ENCODE measurements at places on chromosomes 1 and 21.

- no peak for DNase-seq
Measured at GRCh38 chr1:91754348-91754747, 131.6 kb downstream of the TGFBR3 start.

- peak; percentile 33 for DNase-seq
Measured at GRCh38 chr1:205248793-205249601, 21.3 kb downstream of the TMCC2 start.

DNA sequence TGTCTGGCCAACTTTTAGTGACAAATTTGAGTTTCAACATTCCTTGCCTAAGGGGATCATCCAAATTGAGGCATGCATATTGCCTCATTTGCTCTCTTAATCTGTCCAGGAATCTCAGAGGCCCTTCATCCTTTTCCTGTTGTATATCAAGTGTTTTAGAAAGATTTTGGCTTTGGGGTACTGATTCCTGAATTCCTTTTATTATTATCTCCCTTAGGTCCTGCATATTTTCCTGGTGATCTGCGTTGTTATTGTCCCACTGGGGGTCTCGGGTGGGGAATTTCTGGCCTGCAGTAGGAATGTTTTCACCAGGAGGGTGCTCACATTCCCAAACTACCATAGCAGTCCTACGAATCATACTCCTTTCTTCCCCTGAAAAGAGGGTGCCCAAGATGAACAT, 4.4 kb upstream of the AADACL3 start:
- no peak for DNase-seq

- no peak for DNase-seq
Measured at GRCh38 chr21:38714039-38714817, 91.5 kb upstream of the ETS2 start.

DNA sequence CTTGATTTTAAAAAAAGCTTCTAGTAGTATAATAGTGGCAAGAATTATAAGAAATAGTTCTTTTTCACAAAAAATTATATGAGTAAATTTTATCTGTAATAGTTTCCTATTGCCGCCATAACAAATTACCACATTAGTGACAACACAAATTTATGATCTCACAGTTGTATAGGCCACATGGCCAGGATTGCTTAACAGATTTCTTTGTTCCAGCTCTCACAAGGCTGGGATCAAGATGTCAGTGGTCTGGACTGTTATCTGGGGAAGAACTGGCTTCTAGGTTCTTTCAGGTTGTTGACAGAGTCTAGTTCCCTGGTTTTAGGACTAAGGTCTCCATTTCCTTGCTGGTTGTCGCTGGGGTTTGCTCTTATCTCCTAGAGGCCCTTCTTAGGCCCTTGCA, 236.4 kb downstream of the USP25 start:
- no peak for DNase-seq

DNA sequence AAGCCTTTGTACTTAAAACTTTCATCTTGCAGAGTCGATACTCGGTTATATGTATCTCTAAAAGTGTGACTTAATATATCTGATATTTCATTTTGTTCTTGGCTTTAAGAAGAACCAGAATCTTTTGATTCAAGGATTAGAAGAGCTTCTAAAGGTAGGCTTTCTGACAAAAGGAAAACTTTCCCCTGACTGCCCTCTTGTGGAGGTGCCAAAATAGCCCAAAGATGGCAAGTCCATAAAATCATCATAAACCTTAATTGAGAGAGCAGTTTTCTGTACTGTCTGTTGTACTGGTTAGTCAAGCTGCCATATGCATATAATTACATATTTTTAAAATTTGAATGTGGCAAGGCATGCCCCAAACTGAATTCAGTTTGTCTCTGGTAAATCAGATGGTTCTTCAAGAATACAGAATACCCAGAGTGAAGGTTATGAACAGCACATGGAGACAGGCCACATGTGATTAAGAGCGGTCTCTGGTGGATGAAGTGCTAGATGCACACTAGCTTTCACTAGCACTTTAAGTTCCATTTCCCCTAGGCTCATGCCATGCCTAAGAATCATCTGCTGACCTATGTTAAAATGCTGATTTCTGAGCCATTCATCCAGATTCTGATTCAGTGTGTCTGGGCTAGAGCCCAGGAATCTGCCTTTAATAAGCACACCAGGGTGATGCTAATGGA, 27.7 kb upstream of the ELAVL4 start:
- no peak for DNase-seq

GRCh38 chr1:32390904-32391870, 3.1 kb downstream of the BSDC1 start:
- DNase-seq, result no peak

DNA sequence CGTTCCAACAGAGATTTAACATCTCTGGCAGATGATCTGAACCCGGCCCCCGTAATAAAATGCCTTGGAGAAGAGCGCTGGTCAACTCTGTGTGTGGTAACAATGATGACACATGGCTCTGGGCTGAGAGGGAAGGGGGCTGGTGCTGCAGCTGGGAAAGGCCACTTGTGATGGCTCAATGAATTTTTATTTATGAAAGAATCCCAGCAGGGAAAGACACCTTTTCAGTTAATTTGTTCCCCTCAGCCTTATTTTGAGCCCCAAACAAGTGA, 59.4 kb downstream of the SYT6 start:
- DNase-seq, result no peak

DNA sequence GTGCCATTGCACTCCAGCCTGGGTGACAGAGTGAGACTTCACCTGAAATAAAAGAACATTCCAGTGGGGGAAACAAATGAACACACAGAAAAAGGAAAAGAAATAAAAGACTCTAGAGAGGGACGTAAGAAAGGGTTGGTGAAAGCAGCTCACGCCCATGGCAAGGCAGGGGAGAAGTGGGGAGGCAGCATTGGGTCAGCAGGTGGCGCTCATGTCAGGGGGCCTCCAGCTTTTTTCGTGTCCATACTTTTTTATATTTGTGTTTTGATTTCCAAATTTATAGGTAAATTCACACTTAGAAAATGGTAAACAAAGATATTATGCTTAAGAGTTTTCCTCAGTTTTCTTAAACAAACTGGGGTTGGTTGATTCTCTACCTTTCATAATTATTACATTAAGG, 45.5 kb downstream of the VPS13D start:
- no peak for DNase-seq

GRCh38 chr1:60765204-60765603, 317.2 kb upstream of the NFIA start:
- no peak for DNase-seq

DNA sequence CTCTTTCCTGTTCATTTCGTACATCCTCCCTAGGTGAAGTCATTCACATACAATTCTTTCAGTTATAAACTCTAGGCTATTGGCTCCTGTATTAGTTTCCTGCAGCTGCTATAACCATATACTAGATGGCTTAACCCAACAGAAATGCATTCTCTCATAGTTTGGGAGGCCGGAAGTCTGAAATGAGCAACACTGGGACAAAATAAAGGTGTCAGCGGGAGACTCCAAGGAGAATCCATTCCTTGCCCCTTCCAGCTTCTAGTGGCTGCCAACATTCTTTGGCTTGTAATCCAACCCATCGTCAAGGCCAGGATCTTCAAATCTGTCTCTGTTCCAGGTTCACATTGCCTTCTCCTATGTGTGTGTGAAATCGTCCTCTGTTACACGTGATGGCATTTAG, 71.3 kb downstream of the TOR3A start:
- DNase-seq, result no peak

GRCh38 chr1:41097105-41097504, 75.6 kb upstream of the SLFNL1 start:
- DNase-seq, result no peak

DNA sequence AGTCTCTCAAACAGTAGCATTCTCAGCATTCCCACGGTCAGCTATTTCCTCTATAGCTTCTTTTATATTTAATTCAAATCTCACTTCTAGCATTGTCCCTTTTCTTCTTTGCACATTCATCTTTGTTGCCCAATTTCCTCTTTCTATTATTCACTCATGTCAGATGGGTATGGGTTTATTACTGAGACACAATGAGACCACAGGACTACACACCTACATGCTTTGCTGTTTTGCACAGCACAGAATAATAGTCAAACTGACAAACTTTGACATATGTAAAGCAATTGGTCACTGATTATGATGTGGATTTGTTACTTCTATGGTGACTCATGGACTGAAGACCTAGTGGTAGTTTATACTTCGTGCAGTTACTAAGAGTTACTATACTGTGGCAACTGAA, 5.8 kb upstream of the CD1C start:
- DNase-seq, result no peak

DNA sequence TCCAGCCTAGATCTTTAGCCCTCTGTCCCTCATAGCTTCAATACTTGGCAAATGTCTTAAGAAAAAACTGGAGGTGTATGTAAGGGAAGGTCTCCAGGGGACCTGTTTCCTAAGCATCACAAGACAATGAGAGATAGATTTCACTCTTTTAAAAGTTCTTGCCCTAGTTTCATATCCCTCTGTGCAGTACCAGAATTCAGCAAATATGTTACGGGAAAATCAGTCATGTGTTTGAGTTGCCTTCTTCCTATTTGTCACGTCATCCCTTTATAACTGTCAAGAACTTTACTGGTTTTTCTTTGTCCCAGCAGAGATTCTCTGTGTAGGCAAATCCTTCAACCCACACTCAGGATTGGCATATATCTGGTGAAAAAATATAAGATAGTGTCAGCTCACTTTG, 32.3 kb downstream of the DNASE2B start:
- no peak for DNase-seq

DNA sequence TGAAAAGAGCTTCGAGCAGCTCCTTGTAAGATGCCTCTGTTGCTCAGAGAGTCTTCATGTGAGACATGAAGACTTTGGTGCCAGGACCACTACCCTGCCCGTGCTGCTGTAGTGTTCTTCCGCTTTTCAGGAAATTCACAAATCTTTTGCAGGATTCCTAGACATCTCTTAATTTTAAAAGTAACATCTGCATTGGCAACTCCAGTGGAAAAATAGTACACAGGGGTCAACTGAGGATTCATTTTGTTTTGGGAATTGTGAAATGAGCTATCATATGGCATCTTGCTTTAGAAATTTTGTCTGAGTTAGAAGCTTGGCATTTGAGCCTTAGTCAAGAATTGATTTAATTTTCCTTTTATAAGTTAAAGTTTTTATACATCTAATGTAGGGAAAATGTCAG, 7.2 kb downstream of the PRDM2 start:
- DNase-seq, result no peak

GRCh38 chr1:222163895-222164294, 384.0 kb downstream of the HHIPL2 start:
- DNase-seq, result no peak

GRCh38 chr1:88061492-88062177, 622.4 kb upstream of the PKN2 start:
- DNase-seq, result no peak

GRCh38 chr1:6603238-6603914, 707 bp upstream of the KLHL21 start:
- peak; percentile 90 for DNase-seq

- DNase-seq, result no peak
Measured at GRCh38 chr1:244451539-244451950, at the start of gene ADSS2. TSS of gene ADSS2 (minus strand) at chr1:244451909. CDS start at chr1:244451817, 92 bp downstream.

- DNase-seq, result no peak
Measured at GRCh38 chr1:229474509-229474908, 33.6 kb downstream of the NUP133 start.

- DNase-seq, result no peak
Measured at GRCh38 chr1:197638316-197638715, 137.0 kb downstream of the DENND1B start.

DNA sequence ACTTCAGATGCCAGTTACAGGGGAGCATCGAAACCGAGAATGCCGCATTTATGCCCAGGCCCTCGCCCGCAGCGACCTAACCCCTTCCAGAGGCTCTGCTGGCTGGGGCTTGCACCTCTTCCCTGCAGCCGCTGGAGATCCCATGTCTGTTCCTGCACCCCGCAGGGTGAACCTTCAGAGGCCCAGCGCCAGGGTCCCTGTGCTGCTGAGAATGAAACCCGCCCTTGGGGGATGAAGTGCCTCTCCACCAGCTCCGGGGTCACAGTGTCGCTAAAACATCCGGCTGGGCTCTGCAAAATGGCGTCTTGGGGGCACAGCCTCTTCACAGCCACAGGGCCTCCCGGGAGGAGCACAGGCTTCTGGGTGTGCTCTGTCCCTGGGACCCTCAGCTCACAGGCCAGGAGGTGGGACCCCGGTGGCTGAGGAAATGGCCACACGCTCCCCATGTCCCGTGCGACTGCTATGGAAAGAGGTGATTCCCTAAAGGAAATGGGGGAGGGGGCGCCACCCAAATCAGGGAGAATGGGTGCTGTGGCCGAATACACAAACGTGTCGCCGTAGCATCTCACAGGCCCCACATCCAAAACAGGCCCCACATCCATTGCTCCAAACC, 39.9 kb upstream of the TSPEAR start:
- no peak for DNase-seq

DNA sequence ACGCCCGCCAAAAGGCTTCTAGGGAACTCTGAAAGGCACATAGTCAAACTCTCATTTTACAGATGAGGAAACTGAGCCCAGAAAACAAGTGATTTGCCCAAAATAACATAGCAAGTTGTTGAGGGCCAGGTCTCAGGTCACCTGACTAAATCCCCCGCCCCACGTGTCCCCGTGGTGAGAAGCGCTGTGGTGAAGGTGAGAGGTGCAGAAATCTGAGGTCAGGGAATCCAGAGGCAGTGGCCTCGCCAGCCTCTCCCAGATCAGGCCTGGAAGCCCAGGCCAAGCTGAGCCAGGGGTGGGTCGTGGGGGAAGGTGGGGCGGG, 5.1 kb downstream of the HDGF start:
- DNase-seq, result no peak
